Endothelial cell (in vitro differentiated cells): ENCODE measurements at places on chromosomes 3 and 15.

GRCh38 chr15:62125773-62126172 is 39.3 kb downstream of the C2CD4B start:
- no peak for DNase-seq

- no peak for DNase-seq
These were observed 766.5 kb upstream of the CFAP20DC start for GRCh38 chr3:59816312-59816711.

- peak; percentile 18 for DNase-seq
These were observed 688 bp downstream of the SETD5 start for GRCh38 chr3:9397906-9398699.

DNA sequence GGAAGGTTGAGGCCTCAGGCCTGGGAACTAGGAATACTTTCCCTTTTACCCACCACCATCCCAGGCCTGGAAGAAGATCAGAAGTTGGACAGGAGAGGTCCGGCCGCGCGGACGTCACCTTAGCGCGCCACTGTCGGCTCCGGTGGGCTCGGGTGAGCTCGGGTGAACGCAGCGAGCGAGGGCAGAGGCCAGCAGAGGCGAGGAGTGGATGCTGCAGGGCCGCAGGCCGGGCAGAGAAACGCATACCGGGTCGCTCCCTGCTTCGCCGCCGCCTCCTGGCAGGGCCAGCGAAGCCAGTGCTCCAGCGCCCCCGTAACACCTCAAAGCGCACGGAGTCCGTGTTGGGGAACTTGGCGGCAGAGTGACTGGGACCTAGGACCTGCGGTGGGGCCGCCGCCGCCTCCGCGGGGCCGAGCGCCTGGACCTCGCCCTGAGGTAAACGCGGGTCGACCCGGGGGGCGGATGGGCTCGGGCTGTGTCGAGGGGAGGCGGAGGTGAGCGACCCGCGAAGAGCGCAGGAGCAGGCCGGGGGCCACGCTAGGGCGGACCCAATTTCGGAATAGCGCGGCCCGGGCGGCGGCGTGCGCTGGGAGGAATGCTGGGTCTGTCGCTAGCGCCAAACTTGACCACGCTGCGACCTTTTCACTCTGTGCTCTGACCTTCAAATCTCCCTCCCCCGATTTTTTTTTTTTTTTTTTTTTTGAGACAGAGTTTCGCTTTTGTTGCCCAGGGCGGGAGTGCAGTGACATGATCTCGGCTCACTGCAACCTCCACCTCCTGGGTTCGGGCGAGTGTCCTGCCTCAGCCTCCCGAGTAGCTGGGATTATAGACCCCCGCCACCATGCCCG is 1.6 kb downstream of the CYP11A1 start:
- DNase-seq = peak; percentile 69

DNA sequence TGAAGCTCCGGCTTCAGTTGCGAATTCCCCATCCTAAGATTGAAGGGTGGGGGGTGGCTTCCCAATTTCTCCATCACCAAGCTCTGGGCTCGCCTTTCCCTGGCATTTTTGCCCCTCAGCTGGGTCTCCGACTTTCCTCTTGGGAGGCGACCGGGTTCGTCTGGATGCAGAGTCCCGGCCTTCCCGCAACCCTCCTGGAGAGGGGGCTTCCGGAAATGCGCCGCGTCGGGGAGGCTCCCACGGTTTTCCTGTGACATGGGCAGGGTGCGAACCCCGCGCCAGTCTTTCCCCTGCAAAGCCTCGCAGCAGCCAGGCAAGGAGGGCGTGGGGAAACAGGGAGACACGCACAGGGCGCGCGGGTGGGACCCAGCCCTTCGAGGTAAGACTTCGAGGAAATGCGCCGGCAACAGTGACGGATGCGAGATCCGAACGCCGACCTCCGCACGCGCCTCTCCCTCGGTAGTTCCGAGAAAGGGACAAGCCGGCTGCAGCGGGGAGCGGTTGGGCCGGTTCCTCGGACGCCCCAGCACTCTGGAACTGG is 466 bp upstream of the HCN4 start:
- no peak for DNase-seq

GRCh38 chr3:99505646-99506269 is 132.6 kb upstream of the COL8A1 start:
- no peak for DNase-seq

- DNase-seq = no peak
These were observed 31.9 kb upstream of the STRIT1 start for GRCh38 chr3:155325263-155325835.

GRCh38 chr3:64917914-64918453 is 230.2 kb upstream of the ADAMTS9 start:
- DNase-seq = no peak

GRCh38 chr3:64561325-64561843 is 126.4 kb downstream of the ADAMTS9 start:
- no peak for DNase-seq

GRCh38 chr3:196398782-196399181 is 33.4 kb downstream of the UBXN7 start:
- no peak for DNase-seq

GRCh38 chr3:164658125-164658524 is 420.2 kb downstream of the SI start:
- DNase-seq = no peak

GRCh38 chr3:31157893-31158620 is 263.6 kb upstream of the GADL1 start:
- no peak for DNase-seq

- no peak for DNase-seq
These were observed 50.8 kb downstream of the PCSK6 start for GRCh38 chr15:101438482-101439284.

DNA sequence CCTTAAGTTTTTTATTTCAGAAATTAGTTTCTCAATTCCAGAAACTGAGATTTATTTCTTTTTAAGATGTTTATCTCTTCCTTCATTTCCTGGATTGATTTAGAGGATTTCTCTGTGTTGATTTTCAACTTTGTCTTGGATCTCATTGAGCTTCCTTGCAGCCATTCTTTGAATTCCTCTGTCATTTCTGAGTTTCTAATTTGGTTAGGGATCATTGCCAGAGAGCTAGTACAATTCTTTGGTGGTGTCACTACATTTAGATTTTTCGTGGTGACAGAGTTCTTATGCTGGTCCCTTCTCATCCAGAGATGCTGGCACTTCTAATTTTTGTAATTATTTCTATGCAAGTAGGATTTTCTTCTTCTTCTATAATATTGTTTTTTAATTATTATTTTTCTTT is 691.1 kb upstream of the NAALADL2 start:
- DNase-seq = no peak

DNA sequence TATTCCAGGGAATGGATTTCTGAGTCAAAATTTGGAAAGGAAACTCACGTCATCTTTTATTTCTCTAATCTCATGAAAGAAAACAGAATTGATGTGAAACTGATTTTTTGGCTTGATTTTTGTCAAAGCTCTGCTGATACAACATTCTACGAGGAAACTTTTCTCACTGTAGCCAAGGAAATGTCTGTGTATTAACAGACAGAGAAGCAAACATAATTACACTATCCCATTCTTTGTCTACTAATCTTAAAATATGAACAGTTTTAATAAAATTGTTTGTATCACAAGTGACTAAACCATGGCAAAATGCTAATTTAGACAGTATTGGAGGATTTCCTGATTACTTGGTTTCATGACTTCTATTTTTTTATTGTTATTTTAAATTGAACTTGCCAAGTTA is 1437.0 kb downstream of the OTOL1 start:
- no peak for DNase-seq

DNA sequence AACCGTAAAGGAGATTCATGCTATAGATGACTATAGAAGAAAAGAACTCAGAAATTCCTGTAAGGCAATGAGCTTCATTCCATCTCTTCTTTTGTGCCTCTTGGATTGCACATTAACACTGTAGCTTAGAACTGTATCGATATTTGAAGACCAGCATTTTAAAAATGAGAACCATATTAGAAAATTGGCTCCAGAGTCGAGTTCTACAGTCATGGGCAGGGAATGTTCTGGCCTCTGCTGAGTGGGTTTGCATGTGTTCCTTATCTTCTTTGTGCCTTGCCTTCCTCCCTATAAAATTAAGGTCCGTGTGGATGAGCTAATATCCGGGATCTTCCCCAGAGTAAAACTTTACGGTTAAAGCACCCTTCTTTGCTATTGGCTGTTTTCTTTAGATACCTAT is 77.4 kb upstream of the PLCL2 start:
- no peak for DNase-seq

DNA sequence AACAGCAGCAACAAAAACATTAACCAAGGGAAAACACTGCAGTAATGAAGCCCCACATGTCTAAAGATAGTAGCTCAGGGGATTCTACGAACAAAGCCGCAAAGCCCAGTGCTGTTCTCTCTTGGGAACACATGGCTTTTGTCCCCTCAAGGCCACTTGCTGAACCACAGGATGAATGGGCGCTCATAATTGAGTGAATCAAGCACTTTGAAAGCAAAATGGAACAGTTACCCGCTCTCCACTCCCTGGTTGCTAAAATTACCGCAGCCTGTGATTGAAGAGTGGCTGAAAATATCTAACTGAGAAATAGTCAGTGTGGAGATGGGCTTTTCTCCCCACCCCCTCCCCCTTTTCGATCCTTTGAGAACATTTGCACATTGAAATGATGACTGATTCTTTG is 39.6 kb downstream of the RASGRF1 start:
- DNase-seq = no peak

DNA sequence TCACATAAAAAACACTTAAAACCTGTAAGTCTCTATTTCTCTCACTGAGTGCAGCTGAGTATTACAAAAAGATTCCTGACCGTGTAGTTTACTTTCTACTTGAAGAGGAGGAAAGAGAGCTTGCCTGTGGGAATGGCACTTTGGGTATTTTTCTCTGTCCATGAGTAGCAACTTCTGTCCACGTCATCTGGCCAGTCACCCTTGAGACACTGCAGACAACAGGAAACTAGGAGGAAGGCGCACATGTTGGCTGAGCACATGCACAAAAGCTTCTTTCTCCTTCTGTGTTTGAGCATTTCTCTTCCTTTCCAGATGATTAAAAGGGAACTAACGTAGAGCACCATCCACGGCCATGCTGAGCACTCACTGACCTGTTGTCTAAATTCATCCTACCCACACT is 19.7 kb downstream of the STARD5 start:
- DNase-seq = no peak

- no peak for DNase-seq
These were observed 38.2 kb downstream of the SNX4 start for GRCh38 chr3:125481786-125482185.

DNA sequence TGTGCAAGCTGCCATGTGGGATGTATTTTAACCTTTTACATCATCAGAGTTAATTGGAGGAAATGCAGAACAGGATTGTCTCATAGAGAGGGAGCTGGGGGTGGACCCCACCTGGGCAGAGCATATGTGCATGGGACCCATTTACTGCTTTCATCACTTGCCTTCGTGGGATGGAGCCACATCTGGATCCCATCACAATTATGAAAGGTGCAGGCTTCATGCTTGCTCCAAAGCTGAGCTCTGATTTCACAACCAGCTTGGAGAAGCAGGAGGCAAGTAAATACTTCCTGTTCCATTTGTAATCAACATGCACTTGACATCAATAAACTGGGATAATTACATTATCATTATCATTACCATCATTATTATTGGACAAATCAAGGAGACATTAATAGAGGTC is 161.9 kb downstream of the ALDH1A2 start:
- DNase-seq = no peak

DNA sequence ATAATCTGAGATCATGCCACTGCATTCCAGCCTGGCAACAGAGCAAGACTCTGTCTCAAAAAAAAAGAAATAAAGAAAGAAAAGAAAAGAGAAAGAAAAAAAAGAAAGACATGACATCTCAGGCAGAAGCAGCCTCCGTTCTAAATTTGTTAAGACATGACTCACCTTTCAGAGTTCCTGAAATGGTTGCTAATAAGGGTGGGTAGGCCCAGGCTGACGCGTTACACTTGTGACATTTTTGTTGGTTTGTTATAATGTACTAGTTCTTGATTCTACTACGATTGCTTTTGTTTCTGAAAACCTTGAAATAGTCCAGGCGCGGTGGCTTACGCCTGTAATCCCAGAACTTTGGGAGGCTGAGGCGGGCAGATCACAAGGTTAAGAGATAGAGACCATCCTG is 21.0 kb downstream of the SLC25A20 start:
- DNase-seq = no peak

DNA sequence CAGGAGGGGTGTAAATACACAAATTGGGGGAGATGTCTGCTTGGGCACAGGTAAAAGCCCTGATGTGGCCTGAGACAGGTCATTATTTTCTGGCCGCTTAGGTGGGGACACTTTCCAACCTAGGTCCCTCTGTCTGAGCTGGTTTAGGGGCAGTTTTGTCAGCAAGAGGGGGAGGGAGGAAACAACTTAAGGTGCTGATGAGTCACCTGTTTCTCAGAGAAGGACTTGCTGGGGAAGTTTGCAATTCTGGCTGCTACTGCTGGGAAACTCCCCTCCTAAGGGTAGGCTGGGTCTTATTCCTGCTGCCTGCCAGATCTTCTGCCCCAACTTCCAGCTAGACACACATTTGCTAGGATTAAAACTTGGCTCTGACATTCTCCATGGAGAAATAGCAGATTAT is 4.8 kb upstream of the RHOV start:
- DNase-seq = no peak

DNA sequence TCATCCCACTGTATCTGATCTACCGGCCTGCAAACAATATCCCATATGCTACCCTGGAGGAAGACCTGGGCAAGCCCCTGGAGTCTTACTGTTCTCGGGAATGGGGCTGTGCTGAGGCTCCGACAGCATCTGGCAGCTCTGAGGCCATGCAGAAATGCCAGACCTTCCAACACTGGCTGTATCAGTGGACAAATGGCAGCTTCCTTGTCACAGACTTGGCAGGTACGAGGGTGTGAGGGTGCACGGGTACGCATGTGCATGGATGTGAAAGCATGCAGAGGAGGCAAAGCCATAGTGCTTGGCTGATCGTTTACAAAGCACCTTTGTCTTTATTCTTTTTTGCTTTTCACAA is 20.0 kb upstream of the SLC28A1 start:
- DNase-seq = no peak

- DNase-seq = no peak
These were observed 140.0 kb upstream of the MEF2A start for GRCh38 chr15:99425657-99426301.

DNA sequence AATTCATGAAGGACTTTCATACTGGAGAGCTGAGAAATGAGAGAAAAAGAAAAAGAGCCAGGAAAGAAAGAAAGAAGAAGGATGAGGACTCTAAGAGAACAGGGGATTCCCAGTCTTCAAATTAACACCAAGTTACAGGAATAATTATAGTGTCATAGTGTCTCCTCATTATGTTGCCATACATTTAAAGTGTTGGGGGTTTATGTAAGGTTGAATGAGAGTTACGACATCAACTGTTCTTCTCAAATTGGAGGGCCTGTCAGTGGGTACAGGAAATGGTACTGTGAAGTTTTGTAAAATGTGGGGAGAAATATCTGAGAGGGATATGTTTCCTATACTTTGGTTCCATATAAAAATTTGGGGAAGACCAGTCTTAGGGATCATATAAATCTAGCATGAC is 12.3 kb upstream of the CD200 start:
- no peak for DNase-seq

DNA sequence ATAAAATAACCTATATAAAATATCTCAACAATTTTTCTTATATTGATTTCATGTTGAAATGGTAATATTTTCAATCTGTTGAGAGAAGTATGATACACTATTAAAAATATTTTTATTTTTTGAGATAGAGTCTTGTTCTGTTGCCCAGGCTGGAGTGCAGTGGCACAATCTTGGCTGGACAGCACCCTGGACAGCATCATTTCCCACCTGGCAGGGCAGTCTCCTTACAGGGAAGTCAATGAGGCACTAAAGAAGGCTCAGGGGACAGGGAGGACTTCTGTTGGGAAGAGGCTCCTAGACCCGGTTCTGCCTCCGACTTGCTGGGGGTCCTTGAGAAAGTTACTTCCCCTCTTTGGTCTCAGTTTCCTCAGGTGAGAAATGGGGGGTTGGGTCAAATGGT is 9.4 kb downstream of the GOLGA6L2 start:
- DNase-seq = no peak

GRCh38 chr3:98699132-98699531 is 64.0 kb upstream of the ST3GAL6 start:
- no peak for DNase-seq
